Fibroblast of skin of left quadriceps (primary cell): ENCODE measurements at places on chromosomes 2 and 18.
A peak's percentile ranks its signal among the peaks of the same experiment; 100 is the strongest.

- DNase-seq, result no peak
Observed at GRCh38 chr2:127347734-127348392, 39.9 kb downstream of the MAP3K2 start.

GRCh38 chr2:8254791-8255447 lies 426.9 kb upstream of the ID2 start:
- DNase-seq, result no peak

DNA sequence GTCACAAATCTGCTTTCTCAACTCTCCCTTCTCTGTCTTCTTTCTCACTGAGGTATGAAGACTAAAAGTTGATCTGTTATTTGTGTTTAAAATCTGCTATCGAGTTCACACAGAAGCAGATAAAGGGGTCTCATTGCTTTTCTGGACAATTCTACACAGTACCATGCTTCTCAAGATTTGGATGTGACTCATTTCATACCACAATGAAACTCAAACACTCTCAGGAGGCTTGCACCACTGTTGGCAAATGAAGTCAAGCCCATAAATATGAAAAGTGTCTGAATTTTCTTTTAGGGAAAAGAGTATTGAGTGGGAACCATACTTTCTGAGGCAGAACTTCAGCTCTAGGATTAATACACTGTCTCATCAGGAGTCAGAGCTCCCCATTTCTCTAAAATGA lies 274.6 kb upstream of the CYRIA start:
- DNase-seq, result no peak

- DNase-seq, result no peak
Observed at GRCh38 chr2:156023229-156023869, 309.2 kb downstream of the NR4A2 start.

GRCh38 chr2:215684448-215685237 lies 248.8 kb upstream of the FN1 start:
- peak; percentile 86 for DNase-seq

DNA sequence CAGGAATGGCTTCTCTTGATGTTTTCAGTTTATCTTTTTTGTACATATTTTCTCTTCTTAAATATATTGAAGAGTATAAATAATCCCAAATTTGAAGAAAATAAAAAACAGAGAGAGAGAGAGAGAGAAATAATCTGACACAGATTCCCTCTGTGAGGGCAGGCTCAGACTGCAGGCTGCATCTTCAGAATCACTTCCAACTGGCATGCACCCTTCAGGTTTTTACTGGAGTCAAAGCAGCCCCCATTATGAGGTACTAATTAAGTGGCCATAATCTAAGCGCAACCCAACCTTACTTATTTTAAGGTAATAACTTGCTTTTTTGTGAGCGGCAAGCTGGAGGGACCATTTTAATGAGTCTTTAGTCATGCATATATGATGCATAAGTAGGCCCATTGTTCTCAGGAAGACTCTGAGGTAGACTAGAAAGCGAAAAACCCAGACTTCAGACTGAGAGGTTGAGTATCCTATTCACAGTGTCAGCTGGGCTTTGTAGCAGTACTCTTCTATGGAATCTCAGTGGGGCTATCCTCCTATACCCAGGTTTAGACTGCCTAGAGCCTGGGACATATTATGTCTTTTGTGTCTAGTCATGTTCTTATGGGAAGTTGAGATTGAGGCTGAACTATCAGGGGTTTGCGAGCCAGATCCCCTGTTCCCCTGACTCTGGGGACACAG lies 167.4 kb downstream of the SP3 start:
- DNase-seq, result no peak

DNA sequence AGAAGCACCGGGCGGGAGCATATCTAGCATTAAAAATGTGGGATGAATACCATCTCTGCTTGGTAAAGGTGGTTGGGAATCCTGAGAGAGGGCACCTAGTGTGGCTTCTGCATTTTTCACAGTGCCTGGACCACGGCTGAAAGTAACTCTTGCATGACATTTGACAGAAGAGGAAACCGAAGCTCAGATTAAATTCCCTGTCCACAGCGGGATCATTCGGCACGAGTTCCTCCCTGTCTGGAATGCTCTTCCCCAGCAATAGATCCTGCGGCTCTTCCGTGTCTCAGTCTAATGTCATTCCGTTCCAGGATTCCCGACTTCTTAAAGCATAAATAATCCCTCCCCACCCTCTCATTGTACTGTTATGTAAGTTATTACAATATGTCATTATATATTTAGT lies 905 bp upstream of the RPS7 start:
- DNase-seq, result no peak

- no peak for DNase-seq
Observed at GRCh38 chr18:40863801-40864200, 1091.2 kb upstream of the PIK3C3 start.

GRCh38 chr2:195532628-195533271 lies 124.3 kb upstream of the SLC39A10 start:
- DNase-seq, result no peak

DNA sequence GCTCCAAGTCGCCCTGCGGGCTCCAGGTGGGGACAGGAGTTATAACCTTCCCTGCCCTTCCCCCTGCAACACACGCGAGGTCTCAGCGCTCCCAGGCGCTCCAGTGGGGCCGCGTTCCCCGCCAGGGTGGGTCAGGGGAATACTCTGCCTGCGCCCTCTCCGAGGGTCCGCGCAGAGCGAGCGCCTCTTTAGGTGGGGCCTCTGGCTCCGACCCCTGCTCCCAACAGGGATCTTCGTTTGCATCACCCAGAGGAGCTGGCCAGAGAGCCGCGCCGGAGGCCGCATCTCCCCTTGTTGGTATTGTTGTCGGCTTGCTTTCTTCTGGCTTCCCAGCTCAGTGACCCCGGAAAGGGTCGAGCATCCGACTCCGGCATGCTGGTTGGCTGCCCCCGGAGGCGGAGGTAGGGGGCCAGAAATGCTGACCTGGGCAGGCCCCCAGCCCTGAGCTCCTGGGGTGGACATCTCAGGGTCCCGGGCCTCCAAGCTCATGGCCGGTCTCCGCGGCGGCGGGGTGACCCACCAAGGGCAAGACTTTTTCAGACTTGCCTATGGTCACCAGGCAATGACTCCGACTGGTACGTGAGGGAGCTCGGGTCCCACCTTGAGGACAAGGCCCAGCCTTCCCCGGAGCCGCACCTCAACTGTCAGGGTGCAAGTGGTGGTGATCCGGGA lies 11.2 kb upstream of the EN1 start:
- DNase-seq, result no peak

GRCh38 chr18:23992941-23993280 lies 21.6 kb upstream of the TTC39C start:
- no peak for DNase-seq

- no peak for DNase-seq
Observed at GRCh38 chr2:216086207-216086893, 4.6 kb downstream of the TMEM169 start.

GRCh38 chr2:157839162-157839801 lies 36.8 kb downstream of the ACVR1 start:
- peak; percentile 55 for DNase-seq

GRCh38 chr2:97728091-97728731 lies 14.8 kb downstream of the ZAP70 start:
- no peak for DNase-seq

DNA sequence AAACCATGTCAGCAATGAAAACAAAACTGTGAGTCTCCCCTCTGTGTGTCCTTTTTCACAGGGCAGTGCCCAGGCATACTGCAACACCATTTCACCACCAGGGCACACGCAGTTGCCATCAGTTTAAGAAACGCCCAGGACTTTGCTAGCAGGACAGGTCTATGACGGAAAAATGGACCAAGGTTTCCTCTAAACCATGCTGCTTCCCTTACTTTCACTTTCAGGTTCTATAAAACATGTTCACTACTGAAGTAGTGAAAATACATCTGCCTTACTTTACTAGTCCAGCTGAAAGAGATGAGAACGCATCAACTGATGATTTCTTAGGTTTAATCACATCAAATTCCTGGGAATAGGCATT lies 110.5 kb downstream of the TCF4 start:
- DNase-seq, result no peak

GRCh38 chr2:9288233-9288632 lies 81.6 kb downstream of the ASAP2 start:
- peak; percentile 37 for DNase-seq

GRCh38 chr2:37570773-37571586 lies 100.5 kb downstream of the CDC42EP3 start:
- no peak for DNase-seq

GRCh38 chr2:101127319-101128056 lies 23.7 kb downstream of the TBC1D8 start:
- DNase-seq, result no peak

GRCh38 chr2:205107810-205108209 lies 562.5 kb downstream of the PARD3B start:
- DNase-seq, result no peak

DNA sequence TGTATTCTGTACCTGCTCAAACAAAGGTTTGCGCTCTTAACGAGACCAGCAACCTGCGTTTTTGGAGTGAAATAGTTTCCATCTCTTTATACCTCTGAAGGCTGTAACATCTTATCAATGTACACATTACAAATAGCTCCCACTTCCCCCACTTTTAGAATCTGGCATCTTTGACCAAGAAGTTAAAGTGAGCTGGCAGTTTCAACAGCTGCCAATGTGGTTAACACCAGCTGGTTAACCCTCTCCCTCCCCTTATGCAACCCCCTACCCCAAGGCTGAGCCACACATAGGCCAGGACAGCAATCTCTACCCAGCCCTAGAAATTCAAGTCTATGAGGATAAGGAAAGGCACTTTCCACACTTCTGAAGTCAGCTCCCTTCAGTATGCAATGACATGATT lies 2.2 kb upstream of the SERTAD2 start:
- DNase-seq, result no peak

DNA sequence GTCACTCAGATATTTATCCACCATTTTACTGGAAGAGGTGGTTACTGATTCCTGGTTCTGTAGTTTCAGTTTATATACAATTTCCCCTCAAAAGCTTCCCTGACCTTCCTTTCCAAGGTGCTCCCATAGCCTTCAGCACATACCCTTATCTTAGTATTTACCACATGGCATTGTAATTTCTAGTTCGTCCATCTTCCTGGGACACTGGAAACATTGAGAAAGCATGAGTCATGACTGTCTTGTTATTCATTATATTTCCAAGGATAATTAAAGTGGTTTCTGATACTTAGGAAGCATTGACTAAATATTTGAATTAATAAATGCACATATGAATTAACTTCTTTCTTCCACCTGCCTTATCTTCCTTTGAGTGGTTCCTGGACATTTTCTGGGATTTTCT lies 203.8 kb downstream of the ETAA1 start:
- DNase-seq, result no peak

- no peak for DNase-seq
Observed at GRCh38 chr18:50247561-50247960, 18.7 kb downstream of the CFAP53 start.

GRCh38 chr2:157076526-157077161 lies 180.9 kb upstream of the GALNT5 start:
- no peak for DNase-seq

DNA sequence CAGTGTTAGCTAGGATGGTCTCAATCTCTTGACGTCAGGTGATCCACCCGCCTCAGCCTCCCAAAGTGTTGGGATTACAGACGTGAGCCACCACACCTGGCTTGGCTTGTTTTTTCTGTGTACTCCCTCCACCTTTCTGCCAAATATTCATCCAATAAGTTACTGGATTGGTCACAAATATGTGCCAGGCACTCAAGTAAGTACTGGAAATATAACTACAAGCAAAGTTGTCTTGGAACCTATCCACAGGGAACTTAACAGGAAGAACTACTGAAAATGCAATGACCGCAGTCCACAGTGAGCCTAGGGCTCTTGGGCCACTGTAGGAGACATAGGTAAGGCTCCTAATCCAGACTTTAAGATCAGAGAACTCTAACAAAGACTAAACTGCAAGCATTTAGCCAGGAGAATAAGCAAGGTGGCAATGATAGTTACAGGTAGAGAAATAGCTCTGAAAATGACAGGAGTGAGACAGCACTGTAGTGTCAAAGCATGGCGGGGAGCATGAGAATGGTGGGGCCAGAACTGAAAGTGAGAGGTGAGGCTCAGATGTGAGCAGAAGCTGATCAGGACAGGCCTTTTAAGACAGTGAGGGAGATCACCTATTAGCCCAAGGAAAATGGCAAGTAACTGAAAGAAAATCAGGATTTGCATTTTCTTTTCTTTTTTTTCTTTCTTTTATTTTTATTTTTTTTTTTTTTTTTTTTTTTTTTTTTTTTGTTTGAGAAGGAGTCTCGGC lies 252.1 kb downstream of the RBM43 start:
- no peak for DNase-seq

DNA sequence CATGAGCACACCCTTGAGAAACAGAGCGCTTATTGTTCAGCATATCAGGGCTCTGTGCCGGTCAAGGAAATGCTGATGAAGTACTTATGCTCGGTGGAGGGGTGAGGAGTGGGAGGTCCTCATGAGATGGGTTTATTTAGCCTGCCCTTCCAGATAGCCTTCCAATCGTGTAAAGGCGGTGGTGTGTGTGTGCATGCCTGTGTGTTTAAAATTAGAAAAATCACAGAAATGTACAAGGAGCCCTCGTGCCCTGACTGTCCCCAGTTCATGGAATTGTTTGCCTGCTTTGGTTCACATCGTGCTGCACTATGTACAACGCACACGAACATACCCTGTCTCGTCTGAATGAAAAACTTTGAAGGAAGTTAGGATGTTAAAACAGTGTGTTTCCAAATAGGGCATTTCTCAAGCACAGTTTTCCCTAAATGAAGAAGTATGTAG lies 158.6 kb downstream of the AQP4 start:
- no peak for DNase-seq

GRCh38 chr2:40259900-40260299 lies 192.0 kb downstream of the SLC8A1 start:
- DNase-seq, result no peak

DNA sequence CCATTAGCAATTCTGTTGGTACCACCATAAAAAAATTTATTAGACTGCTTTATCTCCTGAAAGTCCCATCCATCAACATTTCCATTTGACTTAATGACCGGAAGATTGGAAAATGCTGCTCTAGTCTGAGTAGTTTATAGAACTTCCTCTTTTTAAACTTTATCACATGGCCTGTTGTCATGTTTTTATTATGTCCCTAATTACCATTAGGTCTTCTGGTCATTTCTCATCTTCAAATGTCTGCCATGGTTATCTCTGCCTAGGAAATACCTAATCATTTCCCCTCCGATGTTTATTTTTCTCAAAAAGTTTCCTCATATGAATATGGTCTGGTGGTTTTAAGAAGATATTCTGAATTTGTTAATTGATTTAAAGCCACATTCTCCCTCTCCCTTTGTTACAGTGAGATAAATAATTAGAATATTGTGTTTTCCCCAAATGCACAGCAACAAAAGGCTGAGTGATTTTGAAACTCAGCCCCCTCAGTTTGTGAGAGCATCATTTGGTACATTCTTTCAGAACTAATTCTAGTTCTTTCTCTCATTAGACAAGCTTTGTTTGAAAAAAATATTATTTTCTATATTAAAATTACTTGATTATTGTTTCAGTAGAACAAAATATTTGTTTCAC lies 317.1 kb upstream of the ST6GAL2 start:
- no peak for DNase-seq

GRCh38 chr2:85016446-85016845 lies 45.5 kb downstream of the KCMF1 start:
- DNase-seq, result no peak

DNA sequence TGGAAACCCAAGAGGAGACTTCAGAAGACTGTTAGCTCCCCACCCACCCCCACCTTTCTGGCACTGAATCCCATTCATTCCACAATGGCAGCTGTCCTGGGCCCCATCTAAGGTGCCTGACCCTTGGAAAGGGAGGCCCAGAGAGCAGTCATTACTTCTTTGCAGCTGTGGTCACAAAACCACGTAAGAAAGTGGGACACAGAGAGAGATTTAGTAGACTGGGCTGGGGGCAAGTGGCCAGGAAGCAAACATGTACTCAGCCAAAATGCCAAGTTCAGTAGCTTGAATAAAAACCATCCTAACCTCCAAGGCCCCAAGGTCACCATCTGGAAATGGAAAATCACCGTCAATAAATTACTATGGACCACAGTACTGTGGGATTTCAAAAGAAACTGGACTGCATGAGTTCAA lies 381.4 kb downstream of the TNS1 start:
- no peak for DNase-seq
